ENCODE measurements at places on chromosomes 16 and 17.

DNA sequence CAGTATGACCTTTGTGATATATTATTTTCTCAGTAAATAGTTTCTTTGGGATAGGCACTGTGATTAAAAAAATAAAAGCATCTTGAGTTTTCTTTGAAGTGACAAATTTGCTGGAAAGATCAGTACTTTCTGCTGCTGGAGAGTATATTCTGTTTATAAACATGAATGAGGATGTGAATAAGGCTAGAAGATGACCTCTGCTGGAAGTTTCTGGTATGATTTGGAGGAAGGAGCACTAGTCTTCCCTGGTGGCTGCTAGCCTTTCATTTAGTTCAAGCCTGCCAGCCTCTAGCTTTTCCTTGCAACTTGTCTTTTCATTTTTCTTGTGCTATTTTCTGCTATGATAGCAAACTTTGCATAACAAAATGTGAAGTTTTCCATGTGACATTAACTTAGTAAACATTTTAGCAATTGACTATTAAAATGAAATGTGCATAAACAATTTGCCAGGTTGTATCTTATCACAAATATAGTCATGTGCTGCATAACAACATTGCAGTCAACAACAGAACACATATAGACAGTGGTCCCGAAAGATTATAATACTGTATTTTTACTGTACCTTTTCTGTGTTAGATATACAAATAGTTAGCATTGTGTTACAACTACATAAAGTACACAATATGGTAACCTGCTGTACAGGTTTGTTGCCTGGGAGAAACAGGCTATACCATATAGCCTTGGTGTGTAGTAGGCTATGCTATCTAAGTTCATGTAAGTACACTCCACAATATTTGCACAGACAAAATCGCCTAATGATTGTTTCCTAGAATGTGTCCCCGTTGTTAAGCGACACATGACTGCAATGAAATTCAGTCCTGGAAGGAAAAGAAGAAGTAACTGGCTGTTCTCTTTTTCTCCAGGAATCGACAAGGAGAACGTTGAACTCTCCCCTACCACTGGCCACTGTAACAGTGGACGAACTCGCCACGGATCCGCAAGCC lies 18.1 kb upstream of the RAB11FIP4 start:
- DNase-seq, result peak; percentile 82

DNA sequence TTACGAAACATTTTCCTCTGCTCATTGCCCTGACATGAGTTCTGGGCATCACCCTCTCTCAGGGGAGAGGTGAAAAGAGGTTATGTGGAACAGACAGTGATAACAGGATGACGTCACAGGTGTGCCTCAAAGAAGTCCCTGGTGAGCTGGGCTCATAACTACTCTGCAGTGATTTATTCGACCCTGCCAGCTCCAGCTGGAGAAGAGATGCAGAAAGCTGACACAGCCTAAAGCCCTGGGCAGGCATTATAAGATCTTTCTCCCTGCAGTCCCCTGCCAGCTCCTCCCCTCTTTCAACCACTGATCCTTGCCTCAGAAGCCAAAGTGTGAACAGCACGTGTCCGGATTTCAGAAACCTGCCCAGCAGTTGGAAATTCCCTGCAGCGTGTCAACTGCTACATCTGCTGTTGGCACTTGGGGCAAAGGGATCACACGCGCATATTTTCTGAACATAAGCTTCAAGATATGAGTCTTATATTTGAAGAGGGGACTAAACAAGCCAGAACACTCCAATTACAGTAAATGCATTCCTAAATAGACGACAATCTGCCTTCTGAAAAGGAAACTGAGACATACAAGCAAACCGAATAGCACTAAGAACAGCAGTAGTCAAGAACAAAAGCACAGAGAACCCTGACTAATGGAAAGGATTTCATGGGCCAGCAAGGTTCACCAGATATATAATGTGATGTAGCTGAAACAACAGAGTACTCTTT lies 80.5 kb downstream of the SMG6 start:
- DNase-seq, result no peak

DNA sequence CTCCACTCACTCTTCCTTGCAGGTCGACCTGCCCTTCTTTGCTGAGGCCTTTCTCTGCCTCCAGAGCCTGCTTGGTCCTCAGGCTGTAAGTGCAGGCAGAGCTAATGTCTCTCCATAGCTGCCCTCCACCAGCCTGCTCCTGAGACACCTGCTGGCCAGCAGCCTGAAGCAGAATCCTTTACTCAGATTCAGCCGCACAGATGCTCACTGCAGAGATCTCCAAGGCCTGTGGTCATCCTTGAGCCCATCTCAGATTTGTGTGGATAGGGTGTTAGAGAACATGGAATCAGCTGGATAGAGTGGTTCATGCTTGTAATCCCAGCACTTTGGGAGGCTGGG lies 11.5 kb downstream of the DEXI start:
- no peak for DNase-seq

GRCh38 chr16:90019543-90020259 lies 445 bp upstream of the DBNDD1 start:
- DNase-seq, result no peak

DNA sequence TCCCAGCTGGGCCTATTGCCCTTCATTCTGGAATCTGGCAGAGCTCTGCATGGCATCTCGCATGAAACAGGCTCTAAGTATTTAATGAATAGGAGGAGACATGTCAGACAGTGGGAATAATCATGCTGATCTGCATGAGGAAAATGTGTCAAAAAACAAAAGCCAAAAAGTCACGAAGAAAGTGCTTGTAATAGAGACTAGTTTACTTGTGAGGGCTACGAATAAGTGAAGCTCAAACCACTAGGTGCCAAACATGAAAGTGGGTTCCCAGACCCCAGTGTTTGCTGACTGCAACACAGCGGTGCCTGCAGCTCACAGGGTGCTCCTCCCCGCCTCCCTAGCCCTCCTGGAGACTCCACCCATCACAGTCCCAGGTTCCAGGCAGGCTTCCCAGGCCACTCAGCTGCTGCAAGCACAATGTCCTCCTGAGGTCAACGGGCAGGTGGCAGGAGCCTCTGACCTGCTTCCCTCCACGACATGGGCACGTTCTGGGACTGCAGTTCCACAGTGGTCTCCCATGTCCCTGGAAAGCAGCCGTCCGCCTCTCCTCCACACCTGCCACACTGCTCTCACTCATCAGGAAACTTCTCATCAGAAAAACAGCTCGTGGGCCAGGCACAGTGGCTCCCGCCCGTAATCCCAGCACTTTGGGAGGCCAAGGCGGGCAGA lies 96.5 kb downstream of the ANKRD11 start:
- no peak for DNase-seq
